ENCODE measurements at places on chromosomes 2 and 18.

GRCh38 chr2:47437287-47437686 lies 34.3 kb downstream of the MSH2 start:
- no peak for DNase-seq

DNA sequence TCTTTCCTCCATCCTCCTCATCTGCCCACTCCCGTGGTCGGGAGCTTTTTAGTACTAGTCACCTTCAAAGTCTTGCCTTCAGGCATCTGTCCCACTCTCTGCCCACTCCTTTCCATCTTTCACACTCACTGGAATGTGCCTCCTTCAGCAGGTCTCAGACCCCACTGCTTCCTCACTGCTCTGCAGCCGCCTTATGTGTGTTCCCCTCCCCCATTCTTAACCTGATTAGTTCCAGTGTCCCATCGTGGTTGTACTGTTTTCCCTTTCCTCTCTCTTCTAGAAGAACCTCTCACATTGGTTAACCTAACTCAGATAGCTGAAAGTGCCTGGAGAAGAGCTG lies 3.0 kb downstream of the ARMC9 start:
- DNase-seq, result no peak

DNA sequence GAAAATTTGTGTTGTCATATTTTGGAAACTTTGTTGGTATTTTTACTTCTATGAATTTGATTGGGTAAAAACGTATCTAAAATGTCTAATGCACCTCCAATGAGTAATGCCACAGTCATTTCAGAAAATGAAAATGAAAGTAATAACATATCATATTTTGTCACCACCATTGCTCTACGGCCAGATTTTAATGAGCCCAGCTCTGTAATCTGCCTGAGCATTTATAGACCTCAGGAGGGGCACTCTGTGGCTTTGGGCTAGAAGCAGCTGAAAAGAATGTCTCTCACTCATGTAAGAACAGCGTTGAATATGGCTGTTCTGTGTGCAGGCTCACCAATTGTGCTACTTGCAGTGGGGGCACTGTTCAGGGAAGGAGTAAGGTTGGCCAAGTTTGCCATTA lies 32.7 kb upstream of the ABCA12 start:
- DNase-seq, result no peak

DNA sequence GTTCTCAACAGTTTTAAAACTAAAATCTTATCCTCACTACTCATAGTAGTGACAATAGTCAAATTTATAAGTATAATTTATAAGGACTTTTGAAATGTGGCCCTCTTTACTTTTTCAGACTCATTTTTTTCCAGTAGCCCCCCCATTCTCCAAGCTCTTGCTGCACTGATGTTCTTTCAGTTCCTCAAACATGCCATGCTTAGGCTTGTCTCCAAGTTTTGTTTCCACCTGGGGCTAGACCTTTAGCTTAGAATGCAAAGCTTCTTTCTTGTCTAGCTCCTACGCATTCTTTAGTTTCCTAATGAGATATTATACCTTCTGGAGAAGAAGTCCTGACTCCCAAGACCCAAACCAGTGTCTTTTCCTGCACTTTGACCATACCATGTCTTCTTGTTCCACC lies 222.6 kb downstream of the NOL4 start:
- no peak for DNase-seq

Measured in stimulated activated CD8-positive, alpha-beta memory T cell treated with anti-CD3 and anti-CD28 coated beads, Interleukin-15, amount 100 ng/mL, for 24 hours (primary cell).